ENCODE measurements at places on chromosomes 13 and 19.

DNA sequence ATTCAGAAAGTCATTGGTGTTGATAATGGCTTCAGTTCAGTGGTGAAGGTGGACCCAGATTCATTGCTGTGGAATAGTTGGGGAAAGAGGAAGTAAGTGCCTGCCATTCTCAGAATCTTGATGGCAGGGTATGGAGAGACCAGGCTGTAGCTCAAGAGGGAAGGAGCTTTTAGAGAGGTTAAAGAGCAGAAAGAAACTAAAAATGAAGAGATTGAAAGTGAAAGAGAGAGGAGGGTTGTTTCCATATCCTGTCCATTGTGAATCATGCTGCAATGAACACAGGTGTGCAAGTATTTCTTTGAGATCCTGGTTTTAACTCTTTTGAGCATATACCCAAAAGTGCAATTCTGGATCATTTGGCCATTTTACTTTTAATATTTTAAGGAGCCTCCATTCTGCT lies 12.5 kb downstream of the GJB6 start:
- no peak for DNase-seq

GRCh38 chr19:19745496-19746285 lies 12.8 kb upstream of the ZNF14 start:
- no peak for DNase-seq

DNA sequence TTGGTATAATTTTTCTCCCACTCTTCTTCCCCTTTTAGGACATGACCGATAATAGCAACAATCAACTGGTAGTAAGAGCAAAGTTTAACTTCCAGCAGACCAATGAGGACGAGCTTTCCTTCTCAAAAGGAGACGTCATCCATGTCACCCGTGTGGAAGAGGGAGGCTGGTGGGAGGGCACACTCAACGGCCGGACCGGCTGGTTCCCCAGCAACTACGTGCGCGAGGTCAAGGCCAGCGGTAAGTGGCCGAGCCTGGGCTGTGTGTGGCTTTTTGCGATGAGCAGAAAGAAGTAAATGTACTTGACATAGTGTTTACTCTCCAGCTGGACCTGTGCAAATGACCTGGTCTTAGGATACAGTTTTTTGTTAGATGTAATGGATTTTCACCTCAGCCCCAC lies 102.5 kb downstream of the ARHGEF7 start:
- DNase-seq = no peak

- DNase-seq = peak; percentile 55
Measured at GRCh38 chr13:95301183-95301967, at the start of gene ABCC4. TSS of gene ABCC4 (minus strand) at chr13:95301451. CDS start at chr13:95301314, 137 bp downstream.

GRCh38 chr19:32646556-32646955 lies 28.4 kb downstream of the ANKRD27 start:
- DNase-seq = no peak

DNA sequence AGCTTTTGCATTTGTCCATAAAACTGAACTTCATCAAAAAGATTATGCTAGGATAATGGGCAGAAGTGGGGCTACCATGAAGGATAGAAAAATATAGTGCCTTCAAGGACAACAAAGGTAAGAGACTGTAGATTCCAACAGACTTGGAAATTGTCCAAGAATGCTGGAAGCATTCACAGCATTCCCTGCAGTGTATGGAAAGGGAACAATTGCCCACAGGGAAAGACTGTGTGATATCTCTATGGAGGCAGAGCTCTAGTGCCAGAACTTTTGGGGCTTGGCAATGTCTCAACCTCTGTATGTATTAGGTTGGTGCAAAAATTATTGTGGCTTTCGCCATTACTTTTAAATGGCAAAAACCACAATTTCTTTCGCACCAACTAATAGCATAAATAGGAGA lies 1598.8 kb upstream of the MIR17HG start:
- DNase-seq = no peak

DNA sequence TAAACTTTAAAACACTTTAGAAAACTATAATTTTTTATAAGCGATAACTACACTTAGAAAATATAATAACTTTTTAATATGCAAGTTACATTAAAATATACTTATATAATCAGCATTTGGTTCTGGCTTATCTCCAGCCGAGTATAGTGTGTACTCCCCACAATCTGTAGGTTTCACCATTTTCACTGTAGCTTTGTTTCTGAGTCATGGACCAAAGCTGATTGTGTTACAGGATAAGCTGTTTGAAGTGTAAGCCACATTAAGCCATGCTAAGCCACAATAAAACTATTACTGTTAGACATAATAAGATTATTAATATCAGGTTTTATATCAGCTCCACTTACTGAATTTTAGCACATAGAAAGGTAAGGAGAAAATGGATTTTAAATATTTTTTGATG lies 43.8 kb downstream of the CCDC122 start:
- no peak for DNase-seq

GRCh38 chr13:89627996-89628395 lies 1719.5 kb upstream of the MIR17HG start:
- no peak for DNase-seq

GRCh38 chr19:44499559-44499958 lies 763 bp downstream of the ZNF180 start:
- DNase-seq = no peak

DNA sequence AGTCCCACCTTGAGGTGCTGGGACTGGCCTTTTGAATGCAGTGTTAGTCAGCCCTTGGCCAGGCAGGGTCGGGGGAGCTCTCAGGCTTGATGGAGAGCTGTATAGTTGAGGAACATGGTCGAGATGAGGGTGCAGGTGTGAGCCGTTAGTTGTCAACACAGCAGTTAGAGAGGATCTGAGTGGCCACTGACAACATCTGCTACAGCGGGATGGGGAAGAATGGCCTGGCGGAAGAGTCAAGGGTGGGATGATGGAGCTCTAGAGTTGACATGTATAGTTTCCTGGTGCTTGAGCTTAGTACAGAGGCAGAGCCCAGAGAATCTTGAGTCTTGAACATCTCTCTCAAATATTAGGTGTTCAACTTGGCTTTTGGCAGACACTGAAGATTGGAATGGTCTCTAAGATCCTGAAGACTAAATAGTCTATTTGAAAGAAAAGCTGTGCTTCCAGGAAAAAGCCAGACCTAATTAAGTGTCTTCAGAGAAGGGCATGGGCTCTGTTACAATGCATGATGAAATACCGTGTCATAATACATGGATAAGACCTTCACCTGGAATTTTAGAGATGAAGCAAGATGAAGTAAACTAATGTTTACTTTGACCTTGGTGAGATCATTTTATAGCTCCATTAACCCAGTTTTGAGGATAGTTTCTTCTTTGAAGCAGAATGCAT lies 9.7 kb downstream of the PCCA start:
- no peak for DNase-seq

DNA sequence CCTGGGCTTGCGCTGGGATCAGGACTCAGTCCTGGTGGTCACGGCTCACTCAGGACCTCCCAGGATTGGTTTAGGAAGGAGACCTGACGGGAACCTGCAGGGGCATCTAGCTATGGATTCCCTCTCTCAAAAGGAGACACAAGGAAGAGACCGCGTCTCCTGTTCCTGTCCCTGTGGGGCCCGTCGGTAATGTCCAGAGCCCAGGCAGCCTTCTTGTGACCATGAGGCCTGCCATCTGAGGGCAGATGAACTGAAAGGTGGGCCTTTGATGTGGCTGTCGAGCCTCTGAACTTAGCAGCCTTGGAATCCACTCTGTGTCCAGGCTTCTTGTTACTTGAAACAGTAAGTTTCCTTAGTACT lies 31.5 kb upstream of the MIER2 start:
- DNase-seq = no peak

- no peak for DNase-seq
Measured at GRCh38 chr19:2726904-2727639, 5.9 kb upstream of the DIRAS1 start.

- no peak for DNase-seq
Measured at GRCh38 chr13:50267917-50268316, 252.7 kb downstream of the KCNRG start.

DNA sequence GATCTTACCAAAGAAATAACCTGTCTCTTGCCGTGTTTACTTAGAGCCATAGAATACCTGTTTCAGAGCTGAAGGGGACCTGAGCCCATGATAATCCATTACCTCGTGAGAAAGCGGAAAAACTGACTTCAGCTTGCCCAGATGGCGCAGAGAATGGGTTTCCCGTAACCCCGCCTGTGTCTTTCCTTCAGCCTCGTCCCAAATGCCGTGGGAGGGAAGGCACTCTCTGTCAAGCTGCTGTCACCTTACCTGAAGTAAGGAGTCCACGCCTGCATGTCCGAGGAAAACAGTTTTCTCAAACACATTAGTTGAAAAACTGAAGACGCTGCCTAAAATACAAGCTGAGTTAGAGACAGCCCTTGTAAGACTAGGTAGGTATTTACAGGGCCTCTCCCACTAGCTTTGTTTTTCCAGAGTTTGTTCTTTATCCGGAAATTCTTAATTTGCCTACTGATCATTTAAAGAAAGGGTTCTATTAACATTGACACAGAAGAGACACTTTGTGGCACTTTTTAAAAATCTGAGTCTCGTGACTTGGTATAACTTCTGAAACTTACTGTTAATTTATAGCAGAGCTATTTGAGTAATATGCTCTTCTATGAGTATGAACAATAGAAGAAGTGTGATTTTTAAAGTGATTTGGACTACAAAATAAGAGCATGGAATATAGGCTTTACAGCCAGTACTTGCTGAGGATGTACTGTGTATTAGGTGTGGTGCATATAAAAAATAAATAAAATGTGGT lies 1.3 kb upstream of the INTS6 start:
- DNase-seq = no peak

DNA sequence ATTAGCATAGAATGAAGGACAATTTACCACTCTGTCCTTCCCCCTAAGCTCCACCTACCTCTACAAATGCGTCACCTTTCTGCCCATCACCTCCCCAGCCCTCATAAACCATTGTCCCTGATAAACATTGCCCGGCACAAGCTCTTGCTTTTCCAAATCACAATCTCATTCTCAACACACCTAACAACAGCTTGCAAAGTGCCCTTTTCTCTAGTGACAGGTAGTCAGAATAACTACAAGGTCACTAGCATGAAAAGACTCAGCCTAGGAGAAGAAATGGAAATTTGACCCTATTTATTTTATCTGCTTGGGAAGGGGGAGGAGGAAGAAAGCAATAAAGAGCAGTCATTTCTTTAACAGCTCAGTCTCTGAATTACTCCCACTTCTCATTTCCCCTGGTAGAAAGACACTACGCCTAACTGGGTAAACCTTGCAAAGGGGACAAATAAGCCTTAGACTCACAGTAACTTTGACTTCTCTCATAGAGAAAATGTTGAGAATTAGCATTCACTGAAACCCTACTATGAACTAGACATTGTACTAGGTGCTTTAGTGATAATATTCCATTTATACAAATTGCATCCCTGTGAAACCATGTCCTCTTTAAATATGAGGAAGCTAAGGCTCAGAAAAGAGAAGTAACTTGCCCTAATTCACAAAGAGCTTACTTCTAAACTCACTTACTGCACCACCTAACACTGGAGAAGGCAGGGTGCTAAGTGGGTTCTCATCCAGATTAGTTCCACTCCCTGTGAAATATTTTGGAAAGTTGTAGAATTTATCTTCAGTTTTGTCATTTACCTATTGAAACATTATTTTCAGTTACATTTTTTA lies 116.2 kb upstream of the FNDC3A start:
- DNase-seq = no peak

DNA sequence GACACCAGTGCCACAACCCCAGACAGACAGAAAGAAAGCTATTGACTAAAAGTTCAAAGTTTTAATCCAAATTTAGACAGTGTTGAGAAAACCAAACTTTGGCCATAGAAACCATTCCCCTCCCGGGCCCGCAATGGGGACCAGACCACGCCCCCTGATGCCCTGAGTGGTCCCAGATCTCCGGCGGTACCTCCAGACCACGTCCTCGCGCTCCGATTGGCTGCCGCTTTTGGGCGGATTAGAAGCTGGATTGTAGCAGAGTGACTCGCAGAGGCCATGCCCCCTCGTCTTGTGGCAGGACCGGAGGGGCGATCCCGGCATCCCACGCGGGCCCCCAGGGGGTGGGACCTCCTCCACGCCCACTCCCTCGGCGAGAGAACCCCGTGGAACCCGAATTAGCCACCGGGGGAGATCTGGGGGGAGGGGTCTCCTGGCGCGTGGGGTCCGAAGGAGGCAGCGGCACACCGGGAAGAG lies 797 bp upstream of the HSD17B14 start:
- DNase-seq = peak; percentile 83

- DNase-seq = no peak
Measured at GRCh38 chr19:23440207-23440606, 44.9 kb upstream of the ZNF91 start.

- no peak for DNase-seq
Measured at GRCh38 chr19:48490981-48491792, 20.4 kb downstream of the LMTK3 start.

- no peak for DNase-seq
Measured at GRCh38 chr13:108115738-108116137, 99.6 kb downstream of the LIG4 start.

GRCh38 chr13:111398715-111399299 lies 78.4 kb downstream of the TEX29 start:
- DNase-seq = no peak

DNA sequence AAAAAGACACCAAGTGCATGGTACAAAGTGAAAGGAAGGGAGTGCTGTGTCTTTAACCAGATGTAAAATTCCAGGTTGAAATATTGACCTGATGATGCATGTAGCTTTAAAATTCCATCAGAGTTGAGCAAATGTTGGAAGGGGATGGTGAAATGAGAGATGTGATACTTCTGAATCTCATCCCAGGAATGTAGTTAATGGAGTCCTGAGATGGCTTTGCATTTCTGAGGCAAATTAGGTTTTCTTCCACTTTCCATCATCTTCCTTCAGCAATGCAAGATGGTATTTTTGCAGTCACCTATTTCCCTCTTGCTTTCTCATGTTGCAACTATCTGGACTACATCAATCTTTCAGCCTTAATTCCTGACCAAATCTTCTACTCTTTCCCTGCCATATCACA lies 194.1 kb upstream of the MIR17HG start:
- peak; percentile 76 for DNase-seq

GRCh38 chr13:94324767-94325540 lies 154.5 kb downstream of the DCT start:
- DNase-seq = no peak

GRCh38 chr19:2391118-2391725 lies 31.2 kb downstream of the TMPRSS9 start:
- peak; percentile 45 for DNase-seq

DNA sequence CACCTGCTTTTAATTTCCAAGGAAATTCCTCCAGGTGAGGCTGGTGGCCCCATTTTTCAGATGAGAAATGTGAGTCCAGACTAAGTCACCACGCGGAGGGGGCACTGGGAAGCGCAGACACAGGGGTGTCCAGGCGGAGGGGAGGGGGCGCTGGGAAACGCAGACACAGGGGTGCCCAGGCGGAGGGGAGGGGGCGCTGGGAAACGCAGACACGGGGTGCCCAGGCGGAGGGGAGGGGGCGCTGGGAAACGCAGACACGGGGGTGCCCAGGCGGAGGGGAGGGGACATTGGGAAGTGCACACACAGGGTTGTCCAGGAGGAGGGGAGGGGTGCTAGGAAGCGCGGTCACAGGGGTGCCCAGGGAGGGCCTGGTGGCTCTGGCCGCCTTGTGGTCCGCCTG lies 3.5 kb downstream of the GRK1 start:
- no peak for DNase-seq

DNA sequence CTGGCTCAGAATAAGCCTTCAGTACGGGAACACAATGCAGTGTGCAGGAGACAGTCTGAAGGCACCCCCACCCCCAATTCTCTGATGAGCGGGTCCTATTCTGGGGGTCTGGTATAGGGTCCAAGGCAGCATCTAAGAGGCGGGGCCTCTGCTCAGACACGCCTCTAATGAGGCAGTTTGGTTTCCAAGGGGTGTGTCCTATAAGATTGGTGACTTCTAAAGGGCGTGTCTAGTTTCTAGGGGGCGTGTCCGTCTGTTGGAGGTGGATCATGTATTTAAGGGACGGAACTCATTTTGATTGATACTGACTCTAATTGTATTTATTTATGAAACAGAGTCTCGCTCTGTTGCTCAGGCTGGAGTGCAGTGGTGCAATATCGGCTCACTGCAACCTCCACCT lies 8.7 kb downstream of the FIZ1 start:
- no peak for DNase-seq
